ENCODE measurements at places on chromosomes 5 and 9.

- no peak for DNase-seq
Observed at GRCh38 chr9:70043285-70043684, 363 bp upstream of the MAMDC2 start.

- no peak for DNase-seq
Observed at GRCh38 chr5:34944044-34944443, 14.7 kb downstream of the DNAJC21 start.

GRCh38 chr9:81268048-81268447 lies 421.3 kb downstream of the TLE1 start:
- DNase-seq, result no peak

- DNase-seq, result no peak
Observed at GRCh38 chr9:20906326-20906725, 125.1 kb downstream of the HACD4 start.

DNA sequence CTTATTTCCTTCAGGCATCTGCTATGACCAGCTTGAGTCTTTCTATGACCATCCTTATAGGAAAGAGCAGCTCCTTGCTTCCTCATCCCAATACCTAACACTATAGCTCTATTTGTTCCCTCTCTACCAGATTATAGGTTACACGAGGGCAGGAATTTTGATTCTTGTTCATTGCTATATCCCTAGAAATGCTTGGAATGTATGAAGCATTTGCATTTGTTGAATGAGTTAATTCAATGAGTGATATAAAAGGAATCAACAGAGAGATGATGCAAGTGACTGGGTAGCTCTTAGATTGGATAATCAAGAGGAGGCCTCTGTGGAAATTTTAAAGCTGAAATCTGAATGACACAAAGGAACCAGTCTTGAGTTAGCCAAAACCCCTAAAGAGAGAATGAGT lies 13.9 kb downstream of the ZCCHC9 start:
- no peak for DNase-seq

DNA sequence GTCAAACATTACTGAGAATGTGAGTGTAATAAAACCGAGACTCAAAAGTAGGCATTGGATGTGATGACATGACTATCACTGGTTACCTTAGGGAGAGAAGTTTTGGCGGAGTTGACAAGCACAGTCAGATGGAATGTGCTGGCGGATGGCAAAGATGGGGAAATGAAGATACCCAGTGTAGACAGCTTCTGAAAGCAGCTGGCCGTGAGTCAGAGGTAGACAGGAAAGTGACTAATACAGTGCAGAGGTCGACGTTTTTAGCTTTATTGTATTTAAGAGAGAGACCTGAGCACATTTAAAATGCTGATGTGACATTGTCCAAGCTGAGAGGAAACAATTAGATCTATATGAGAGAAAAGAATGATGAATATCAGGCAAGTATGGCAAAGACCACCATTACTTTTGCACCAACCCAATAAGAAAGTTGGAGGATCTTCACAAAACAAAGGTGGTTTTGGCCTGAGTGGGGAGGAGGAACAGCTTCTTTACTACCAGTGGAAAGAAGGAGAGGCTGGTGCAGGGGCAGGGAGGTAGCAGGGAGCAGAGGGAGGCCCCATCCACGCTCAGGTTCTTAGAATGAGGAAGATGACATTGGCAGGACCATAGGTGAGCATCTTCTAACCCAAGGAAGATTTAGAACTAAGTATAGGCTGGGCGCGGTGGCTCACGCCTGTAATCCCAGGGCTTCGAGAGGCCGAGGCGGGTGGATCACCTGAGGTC lies 36.7 kb upstream of the KCNIP1 start:
- no peak for DNase-seq

- DNase-seq, result no peak
Observed at GRCh38 chr5:107289030-107289714, 381.6 kb downstream of the EFNA5 start.

DNA sequence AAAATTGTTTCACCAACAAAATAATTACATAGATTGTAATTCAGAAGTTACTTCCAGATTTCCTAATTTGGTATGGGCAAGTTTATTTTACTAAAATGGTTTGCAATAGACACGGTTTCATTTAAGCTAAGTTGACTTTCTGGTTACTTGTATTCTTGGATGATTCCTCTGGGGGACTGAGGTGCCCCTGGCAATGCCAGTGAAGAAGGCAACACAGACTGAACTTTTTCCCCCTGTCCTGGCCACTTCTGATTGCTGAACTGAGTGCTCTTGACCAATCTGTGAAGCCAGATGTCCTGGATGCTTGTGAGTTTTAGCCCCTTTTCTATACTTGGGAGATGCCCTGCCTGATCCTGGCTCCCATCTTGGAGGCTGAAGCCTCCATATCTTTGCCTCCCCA lies 66.3 kb upstream of the FANCC start:
- DNase-seq, result no peak

DNA sequence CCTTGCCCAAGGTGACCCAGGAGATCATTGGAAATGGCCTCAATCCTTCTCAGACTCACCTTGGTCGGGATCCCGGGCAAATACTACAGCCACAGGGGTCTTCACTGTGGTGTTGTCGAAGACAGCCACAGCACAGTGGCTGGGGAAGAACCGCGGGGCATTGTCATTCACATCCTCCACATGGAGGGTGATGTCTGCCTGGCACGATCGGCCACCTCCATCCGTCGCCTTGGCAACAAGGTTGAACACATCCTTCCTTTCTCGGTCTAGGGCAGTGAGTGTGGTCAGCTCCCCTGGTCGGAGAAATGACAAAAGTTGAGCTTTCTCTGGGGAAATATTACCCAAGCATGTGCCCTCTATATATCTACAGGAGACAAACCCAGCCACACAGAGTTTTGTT lies 56.8 kb downstream of the FAT2 start:
- no peak for DNase-seq

DNA sequence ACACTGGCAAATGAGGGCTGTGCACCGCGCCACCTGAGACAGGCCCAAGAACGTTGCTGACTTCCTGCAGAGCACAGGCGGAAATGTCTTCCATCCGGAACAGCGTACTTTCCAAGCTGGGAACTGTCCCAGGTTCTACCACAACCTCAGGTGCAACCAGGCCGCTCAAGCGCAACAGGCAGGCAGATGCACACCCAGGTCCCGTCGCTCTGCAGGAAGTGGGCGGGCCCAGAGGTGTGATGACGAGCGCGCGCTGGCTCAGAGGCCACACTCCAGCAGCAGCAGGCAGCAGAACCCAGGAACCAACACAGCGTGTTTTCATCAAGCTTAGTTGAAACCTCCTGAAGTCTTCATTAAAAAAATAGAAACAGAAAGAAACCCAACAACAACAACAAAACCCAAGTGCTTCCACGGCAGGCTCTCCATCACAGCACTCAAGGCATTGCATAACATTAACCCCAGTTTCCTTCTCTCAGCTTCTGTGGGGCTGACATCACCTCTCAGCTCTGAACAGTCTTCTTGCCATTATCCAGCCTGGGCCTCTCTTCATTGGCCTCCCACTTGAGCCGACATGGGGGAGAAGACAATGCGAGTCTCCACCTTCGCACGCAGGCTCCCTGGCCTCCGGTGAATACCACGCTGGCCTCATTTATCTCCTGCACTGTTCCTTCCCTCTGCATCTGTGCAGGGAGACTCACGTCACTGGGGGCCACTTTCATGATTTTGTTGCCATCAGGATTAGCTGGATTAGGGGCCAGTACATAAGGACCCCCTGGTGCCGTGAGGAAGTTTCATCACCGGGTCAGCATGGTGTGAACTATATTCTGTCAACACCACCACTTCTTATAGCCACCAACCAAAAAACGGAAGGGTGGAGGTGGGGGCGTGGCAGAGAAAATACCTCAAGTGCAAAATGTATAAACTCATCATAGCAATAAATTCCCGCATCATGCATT lies 22.1 kb downstream of the PTCH1 start:
- peak; percentile 76 for DNase-seq

GRCh38 chr9:133477992-133478850 lies 678 bp downstream of the SLC2A6 start:
- no peak for DNase-seq

- DNase-seq, result no peak
Observed at GRCh38 chr5:179906795-179907555, 722 bp downstream of the TBC1D9B start.

GRCh38 chr9:92501671-92502393 lies 19.5 kb upstream of the ASPN start:
- no peak for DNase-seq

- DNase-seq, result no peak
Observed at GRCh38 chr9:95627802-95628201, 111.0 kb upstream of the PTCH1 start.

DNA sequence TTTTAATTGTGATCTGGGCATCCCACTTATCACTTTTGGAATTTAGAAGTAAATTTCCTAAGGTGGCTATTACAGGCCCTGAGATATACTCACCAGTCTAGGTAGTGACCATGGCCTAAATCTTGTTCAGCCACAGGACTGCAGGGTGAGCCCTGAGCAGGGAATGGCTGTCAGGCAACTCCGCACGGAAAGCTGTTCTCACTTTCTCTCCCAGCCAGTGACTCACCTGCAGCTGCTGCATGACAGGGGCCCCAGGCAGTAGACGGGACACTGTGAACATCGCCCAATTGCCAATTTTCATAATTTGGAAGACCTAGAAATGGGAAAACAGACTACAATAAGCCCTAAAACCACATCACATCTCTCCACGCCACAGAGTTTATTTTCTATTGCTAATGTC lies 69.6 kb upstream of the TAF1L start:
- no peak for DNase-seq

GRCh38 chr5:172721455-172722326 lies 49.3 kb downstream of the DUSP1 start:
- DNase-seq, result no peak

DNA sequence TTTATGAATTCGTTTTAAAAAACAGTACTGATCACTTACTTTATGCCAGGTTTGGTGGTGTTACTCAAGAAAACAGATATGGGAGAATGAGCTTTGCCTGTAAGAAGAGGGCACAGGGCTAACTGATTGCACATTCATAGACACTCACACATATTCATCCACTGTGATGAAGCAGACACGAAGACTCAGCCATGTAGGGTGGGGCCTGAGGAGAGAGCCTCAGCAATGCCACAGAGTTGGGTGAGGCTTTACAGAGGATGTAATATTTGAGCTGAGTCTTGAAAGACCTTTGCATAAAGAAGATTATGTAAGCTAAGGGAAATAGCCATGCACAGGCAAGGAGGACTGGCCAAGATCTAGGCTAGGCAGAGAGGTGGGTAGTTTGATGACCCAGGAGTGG lies 472.8 kb downstream of the PSAT1 start:
- no peak for DNase-seq

DNA sequence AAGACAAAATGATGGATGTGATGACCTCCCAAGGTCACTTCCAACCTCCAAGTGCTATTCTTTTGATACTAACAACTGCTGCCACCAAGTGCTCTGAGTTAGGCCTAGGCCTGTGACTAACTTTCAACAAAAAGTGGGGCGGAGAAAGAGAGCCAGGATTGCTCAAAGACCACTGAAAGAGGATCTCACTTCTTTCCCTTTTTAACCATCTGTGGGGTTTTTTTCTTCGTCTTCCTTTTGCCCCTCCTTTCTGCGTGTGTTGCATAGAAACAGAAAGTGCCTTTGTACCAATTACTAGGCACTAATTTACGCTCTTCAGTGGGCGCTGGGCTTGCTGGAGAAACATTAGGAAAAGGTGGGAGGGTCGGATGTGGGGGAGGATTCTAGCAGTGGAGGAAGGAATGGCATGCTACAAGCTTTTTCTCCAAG lies 8.0 kb downstream of the KLF9 start:
- no peak for DNase-seq

DNA sequence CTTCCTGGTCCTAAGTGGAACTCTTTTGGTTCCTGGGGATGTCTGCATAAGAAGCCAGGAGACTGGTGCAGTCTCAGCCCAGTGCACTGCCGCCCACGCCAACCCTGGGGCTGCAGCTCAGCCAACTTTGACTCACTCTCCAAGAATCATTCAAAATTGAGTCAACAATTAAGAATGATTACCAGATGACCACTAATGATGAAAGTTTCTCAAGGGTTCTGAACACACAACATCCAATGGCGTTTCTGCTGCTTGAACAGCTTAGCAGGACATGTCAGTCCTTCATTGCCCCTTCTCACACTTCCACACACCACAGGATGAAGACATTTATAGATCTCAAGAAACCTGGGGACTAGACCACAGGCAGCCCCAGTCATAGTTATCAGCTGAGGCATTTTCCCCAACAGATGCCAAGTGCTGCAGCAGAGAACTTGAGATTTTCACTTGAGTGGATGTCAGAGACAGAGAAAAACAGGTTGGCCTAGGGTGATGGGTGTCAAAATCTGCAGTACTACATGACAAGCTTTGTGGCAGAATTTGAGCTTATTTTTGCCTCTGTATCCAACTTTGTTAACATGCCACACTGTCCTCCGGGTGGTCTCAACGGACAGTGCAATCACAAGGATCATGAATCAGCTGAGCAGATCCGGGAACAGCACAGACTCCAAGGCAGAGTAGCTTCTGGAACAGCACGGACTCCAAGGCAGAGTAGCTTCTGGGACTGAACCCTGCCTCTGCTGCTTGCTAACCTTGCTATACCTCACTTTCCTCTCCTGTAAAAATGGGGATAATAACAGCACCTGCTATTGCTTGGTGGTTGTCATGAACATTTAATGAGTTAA lies 356.1 kb downstream of the SPOCK1 start:
- DNase-seq, result no peak

- DNase-seq, result no peak
Observed at GRCh38 chr9:95266649-95267048, 50.9 kb downstream of the FANCC start.

DNA sequence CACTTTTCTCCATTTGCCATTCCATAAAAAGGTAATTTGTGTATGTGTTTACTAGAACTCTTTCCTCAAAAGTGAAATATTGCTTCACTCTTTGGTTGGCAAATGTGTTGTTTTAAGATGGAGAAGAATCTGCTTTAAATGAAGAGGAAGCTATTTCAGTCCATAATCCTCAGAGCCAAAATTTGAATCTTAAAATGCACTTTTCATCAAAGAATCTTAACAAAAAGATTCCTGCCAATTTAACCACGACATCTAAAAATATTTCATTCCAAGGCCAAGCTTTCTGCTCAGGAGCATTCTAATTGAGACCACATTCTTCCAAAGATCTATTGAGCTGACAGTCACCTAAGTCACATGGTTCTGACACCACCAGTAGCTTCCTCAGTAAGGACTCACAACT lies 7.5 kb downstream of the GABRB2 start:
- no peak for DNase-seq

DNA sequence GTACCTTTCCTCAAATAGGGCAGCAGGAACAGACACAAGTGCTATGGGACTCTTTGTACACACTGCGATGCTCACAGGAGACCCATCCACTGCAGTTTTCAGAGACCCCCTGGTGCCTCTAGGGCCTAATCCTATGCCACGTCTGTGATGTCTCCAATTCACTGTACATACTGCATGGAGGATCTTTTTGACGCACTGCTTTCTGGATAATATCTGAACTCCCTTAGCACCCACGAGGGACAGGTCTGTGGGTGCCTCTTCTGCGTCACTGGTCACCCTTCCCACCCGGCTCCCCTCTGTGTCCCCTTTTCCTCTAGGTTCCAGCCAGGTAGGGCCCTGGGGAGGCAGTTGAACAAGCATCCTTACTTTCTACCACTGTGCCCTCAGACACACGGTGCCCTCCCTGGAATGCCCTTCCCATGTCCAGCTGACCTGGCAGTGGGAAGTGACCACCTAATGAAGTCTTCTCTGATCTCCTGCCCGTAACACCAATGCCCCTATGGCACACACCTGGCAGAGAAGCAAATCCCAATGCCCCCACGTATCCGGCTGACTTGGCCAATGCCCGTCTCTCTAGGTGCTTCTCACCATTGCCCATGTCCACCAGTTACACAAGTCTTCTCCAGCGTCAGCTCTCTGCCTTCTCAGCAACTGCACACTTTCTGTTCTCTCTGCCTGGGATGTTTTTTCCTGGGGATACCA lies 41.5 kb downstream of the FOXI1 start:
- DNase-seq, result no peak
